Spinal cord (tissue), 10 donors: ENCODE measurements at places on chromosomes 13 and 19. TPM values are rescaled to one million over a fixed set of nuclear protein-coding genes. Genes with fewer than 3 reads are reported as not detected.

DNA sequence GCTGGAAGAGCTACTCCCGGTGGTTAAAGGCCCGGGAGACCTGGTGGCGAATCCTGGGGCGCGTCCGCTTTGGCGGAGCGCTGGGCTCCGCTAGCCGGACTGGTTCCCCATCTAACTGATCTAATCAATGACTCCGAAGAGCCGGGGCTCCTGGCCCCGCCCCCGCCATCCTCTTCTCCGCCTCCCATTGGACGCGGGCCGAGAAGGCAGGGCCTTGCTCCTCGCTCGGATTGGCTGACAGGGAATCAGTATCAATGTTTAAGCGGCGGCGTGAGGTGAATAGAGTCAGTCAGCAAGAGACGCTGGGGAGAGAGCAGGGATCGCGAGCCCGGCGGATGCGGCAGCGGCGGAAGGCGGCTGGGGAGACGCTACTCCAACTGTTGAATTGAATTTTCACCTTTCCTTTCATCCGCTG lies 1.7 kb upstream of the PCDH17 start:
- DNase-seq, result peak; percentile 98

DNA sequence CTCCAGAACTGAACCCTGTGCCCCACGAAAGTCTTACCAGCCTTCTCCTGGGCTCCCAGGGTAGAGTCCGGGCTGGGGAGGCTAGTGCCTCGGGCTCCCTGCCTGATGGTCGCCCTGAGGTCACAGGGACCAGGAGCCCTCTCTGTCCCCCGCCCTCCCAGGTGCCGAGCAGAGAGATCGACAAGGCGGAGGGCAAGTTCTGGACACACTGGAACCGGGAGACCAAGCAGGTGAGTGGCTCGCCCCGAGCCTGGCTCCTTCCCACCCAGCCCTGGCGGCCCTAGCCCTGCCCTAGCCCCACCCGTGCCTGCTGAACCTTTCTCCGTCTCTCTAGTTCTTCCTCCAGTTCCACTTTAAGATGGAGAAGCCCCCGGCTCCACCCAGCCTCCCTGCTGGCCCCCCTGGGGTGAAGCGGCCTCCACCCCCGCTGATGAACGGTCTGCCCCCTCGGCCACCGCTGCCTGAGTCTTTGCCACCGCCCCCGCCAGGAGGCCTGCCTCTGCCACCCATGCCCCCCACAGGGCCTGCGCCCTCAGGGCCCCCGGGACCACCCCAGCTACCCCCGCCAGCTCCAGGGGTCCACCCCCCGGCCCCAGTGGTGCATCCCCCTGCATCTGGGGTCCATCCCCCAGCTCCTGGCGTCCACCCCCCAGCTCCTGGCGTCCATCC lies 1.6 kb upstream of the AMH start:
- no peak for DNase-seq

DNA sequence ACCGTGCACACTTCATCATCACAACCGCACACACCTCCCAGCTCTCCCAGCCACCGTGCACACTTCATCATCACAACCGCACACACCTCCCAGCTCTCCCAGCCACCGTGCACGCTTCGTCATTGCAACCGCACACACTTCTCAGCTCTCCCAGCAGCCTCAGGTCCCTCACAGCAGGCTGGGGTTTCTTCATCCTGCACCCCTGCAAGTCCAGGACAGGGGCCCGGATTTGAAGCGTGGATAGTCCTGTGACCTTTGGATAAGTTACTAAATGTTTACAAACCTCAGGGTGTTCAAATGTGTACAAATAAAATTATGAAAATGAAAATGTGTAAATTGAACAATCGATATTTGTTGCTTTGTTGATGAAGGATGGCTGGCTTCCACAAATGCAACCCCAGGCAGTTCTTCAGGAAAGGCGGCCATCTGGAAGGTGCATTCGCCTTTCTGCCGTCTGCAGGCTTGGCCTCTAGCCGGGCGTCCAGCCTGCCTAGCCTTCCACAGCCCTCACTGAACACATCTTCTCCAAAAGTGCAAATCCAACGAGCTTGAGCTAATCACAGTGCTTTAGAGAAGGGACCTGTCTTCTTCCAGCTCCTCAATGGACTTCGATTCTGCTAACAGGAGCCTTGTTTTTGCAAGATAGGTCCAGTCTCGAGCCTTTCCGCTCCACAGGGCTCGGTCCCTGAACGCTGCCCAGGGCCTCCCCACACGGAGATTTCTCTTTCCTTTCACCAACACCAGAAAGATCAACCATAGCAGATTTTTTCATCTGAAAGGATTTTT lies 74.2 kb downstream of the SPACA7 start:
- DNase-seq, result no peak

GRCh38 chr13:74867460-74867859 lies 614.5 kb downstream of the TBC1D4 start:
- DNase-seq, result no peak

CYP4F12 gene
- total RNA-seq, result 6.8 TPM
